Neural crest cell (in vitro differentiated cells): ENCODE measurements at places on chromosomes 6 and 20. TPM values are rescaled to one million over a fixed set of nuclear protein-coding genes. Genes with fewer than 3 reads are reported as not detected.
A peak's percentile ranks its signal among the peaks of the same experiment; 100 is the strongest.

The MEP1A gene
- total RNA-seq: not detected in 2 replicates

DNA sequence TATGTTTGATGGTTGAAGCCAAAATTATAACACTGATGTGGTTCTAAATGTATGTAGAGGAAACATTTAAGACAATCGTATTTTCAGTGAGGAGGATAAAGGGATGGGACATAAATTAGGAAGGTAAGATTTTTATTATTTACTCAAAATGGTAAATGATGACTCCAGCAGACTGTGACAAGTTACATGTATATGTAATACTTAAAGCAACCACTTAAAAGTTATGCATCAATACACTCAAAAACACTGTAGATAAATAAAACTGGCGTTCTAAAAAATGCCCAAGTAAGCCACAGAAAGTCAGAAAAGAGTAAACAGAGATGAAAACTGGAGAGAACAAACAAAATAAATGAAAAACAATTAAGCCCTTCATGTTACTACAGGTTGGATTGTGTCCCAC is 18.7 kb downstream of the HLA-DMB start:
- no peak for DNase-seq

DNA sequence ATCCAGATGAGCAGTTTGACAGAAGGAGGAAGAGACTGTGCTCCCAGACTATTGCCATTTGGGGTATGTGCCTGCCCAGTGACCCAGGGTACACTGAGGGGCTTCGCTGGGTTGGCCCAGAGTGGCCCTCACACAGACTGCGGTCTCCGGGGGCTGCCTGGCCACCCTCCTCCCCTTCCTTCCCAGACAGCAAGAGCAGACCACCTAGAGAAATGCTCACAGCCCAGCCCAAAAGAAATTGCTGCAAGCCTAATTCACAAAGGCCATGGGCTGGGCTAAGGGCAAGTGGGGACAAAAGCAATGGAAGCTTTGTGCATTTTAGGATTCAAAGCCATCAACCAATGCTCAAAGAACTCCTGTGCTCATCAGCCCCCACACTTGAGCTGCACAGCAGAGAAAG is 277.6 kb downstream of the CDC5L start:
- no peak for DNase-seq

- no peak for DNase-seq
Measured at GRCh38 chr6:127069659-127070279, 48.7 kb upstream of the RSPO3 start.

DNA sequence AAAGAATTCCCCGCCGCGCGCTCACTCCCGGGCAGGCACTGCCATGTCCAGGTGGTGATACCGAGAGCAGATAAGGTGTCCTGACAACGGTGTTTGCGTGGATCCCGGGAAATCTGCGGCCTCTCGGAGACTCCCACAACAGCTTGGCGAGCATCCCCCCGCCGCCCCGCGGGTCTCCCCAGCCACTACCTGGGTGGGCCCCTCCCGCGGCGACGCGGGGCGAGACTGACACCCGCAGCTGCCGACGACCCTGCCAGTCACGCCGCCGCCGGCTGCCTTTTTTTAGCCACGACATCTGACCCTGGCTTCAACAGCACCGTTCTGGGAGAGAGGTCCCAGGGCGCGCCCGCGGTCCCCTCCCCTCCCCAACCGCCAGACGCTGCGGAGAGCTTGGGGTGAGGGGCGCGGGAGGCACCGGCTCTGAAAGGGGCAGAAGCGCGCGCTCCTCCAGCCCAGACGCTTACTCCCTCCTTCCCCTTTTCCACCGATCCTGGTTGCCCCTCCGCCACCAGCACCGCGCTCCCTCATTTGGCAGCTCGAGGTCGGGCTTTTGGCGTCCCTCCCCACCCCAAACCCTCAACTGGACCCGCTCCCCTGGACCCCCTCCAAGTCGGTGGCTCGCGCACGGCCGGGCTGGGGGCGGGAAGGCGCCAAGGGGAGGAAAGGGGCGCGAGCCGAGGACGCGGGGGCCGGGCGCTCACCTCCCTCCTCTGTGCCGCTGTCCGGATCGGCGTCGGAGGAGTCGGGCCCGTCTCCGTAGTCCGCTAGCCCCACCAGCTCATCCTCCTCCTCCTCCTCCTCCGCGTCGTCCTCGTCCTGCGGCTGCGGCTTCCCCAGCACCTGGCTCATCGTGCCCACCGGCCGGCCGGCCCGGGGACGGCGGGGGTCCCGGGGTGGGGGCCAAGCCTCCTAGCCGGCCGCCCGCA is 665 bp downstream of the RRAGD start:
- DNase-seq: peak; percentile 46

GRCh38 chr6:108295676-108296075 is 822 bp downstream of the AFG1L start:
- DNase-seq: no peak

- no peak for DNase-seq
Measured at GRCh38 chr6:29967379-29968010, 25.2 kb downstream of the HLA-A start.

DNA sequence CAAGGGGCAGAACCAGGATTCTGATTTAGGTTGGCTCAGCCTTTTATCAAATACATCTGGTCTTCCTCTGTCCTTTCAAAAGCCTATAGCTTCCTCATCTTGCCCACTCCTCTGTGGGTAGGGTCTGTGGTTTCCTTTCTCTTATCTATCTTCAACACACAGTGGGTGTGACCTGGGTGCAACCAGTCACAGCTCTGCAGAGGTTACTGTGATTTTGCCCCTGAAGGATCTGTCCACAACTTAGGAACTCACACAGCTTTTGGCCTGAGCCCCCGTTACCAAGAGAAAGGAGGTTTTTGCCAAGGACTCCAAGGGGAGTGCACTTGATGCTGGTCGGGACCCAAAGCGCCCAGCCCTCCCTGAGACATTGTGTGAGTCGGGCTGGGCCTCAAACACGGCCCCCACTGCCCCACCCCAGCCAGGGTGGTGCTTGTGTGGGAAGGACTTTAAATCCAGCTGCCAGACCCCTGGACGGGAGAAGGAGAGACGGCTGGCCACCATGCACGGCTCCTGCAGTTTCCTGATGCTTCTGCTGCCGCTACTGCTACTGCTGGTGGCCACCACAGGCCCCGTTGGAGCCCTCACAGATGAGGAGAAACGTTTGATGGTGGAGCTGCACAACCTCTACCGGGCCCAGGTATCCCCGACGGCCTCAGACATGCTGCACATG is at the start of gene PI16:
Gene PI16, plus strand, starts transcription at position 477 of the 670 bp plus-strand sequence. Its CDS starts 23 bp downstream, at position 500.
- DNase-seq: no peak

DNA sequence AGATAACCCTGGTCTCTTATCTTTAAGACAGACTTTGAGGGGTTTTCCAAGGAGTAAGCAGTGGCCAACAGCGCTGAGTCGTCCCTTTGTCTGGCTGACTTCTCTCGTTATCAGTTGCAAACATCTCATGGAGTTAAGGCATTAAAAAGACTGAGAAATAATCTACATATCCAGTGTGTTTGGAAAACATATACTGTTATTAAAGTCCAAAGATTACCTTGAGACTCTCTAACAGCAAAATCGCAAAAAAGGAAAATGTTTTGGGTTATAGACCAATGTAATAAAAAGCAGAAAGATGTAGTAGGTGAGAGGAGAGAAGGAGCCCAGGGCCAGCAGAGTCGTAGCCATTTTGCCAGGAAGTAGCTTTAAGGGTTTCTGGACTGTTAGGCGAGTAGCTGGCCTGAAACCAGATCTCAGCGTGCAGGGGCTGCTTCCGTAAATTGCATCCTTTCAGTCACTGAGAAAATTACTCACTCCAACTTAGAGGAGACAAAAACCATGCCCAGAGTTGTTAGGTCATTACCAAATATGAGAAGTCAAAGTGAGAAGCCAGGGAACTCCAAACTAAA is 24.6 kb downstream of the MYLK4 start:
- DNase-seq: no peak
